AG04450 (cell line): ENCODE measurements at places on chromosomes 3 and 15.

GRCh38 chr3:98449606-98450193, 13.3 kb upstream of the OR5K1 start:
- DNase-seq: no peak

GRCh38 chr3:164984947-164985346, 93.3 kb downstream of the SI start:
- no peak for DNase-seq

GRCh38 chr15:66614951-66615760, 49.4 kb upstream of the LCTL start:
- no peak for DNase-seq

GRCh38 chr3:177461765-177462164, 264.5 kb upstream of the TBL1XR1 start:
- no peak for DNase-seq

DNA sequence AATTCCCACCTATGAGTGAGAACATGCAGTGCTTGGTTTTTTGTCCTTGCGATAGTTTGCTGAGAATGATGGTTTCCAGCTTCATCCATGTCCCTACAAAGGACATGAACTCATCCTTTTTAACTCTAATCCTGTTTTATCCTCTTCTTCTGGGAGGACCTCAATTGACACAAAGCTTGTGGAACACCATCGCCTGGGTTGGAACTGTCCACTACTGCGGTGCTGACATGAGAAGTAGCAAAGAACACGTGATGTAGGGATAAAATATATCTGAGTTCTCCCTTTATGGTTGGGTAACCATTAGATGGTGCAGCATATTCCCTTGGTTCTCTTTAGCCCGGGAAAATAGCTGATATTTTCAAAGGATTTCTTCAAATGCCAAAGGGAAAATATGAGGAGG, 105.3 kb upstream of the TOPAZ1 start:
- no peak for DNase-seq

GRCh38 chr3:99938270-99938911, 120.7 kb downstream of the CMSS1 start:
- DNase-seq: no peak

- no peak for DNase-seq
These were observed 44.6 kb downstream of the LRRC28 start for GRCh38 chr15:99295840-99296239.

DNA sequence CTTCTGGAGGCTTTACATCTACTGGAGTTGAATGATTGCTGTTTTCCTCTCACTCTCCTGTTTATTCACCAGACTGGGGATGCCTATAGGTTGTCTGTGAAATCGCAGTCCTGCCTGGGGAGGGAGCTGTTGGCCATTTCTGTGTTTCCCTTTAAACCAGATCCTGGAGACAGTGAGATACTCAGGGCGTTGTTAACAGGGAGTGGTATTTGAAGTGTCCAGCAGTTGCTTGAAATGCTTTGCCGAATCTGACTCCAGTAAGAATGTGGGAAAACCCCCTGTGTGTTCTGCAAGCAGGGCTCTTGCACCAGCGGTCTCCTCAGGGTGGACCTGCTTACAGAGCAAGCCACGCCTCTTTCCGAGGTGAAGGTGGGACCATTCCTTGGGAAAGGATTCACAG, 4.3 kb upstream of the LRRK1 start:
- DNase-seq: no peak
